ENCODE measurements at places on chromosomes 2 and 18.

DNA sequence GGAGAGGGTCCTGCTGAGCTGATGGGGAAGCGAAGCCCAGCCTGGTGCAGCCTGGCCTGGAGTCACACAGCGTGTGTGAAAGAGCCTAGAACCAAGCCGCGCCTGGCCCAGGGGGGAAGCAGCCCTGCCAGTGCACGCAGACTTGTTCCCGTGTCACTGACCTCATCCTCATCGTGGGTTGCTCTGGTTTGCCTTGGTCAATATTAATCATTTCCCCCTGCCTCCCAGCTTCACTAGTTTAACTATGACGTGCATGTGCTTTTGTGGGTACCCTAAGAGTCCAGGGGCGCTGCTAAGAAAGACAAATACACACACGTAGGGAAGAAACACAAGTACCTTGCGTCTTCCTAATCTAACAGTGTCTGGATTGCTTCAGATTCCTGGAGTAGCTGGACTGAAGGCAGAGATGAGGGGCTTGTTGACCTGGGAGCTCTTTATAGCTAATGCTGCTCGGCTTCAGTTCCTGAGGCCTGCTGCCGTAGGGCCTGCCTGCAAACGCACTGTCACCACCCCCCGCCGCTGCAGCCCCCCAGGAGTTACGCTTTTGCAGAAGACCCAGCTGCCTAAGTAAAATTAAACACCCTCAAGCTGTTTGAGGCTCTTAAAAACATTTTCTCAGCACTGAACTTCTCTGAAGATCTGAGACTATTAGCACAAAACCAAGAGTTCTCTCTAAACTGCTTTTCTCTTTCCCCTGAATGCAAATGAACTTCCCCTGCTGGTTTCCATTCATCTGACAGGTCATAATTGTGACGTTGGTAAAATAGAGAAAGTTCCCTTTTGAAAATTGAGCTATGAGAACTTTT, 159.2 kb downstream of the FAM210A start:
- DNase-seq = no peak

- DNase-seq = no peak
These were observed 95.1 kb upstream of the L3MBTL4 start for GRCh38 chr18:6509832-6510231.

GRCh38 chr2:201580486-201580885, 62.8 kb downstream of the TMEM237 start:
- DNase-seq = no peak

- no peak for DNase-seq
These were observed 96.2 kb downstream of the NCK2 start for GRCh38 chr2:105840933-105841332.

DNA sequence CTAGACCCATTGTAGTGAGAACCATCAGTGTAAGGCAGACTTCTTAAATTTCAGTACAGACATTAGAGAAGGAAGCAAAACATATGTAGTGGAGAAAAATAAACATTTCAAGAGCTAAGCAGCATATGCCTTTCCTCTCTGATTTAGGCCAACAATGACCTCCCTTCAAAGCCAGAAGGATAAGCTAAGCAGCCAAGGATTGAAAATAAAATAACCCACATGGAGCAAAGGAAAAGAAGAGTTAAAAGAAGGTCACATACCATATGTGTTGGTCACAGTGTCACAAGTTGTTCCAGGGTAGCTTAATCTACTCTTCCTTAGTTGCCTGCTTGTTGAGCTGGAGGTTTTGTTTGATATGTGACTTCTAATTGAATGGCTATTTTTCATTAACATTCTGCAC, 15.6 kb upstream of the LAMA1 start:
- no peak for DNase-seq

- no peak for DNase-seq
These were observed 15.8 kb upstream of the RTTN start for GRCh38 chr18:70221156-70221914.

DNA sequence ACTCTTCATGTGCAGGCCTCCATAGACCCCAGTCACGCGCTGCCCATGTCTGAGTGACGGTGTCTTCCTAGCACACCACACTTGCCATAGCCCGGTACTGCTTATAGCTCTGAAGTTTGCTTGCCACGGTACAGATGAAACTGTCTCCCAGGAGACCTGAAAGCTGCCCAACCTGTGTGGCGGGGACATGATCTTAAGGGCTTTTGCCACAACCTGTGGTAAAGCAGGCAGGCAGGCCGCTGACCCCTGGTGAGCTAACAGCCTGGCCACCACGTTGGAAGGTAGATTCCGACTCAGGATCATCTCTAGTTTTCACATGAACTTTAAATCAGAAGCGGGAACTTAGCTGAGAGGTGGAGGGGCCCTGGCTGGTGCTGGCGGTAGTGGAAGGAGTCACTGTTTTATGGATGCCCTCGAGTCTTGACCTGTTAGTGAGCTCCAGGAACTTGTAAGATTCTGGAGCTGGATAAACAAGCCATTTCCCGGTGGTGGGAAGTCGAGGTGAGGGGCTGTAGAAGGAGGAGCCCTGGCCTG, 153.3 kb downstream of the ZNF236 start:
- DNase-seq = no peak

DNA sequence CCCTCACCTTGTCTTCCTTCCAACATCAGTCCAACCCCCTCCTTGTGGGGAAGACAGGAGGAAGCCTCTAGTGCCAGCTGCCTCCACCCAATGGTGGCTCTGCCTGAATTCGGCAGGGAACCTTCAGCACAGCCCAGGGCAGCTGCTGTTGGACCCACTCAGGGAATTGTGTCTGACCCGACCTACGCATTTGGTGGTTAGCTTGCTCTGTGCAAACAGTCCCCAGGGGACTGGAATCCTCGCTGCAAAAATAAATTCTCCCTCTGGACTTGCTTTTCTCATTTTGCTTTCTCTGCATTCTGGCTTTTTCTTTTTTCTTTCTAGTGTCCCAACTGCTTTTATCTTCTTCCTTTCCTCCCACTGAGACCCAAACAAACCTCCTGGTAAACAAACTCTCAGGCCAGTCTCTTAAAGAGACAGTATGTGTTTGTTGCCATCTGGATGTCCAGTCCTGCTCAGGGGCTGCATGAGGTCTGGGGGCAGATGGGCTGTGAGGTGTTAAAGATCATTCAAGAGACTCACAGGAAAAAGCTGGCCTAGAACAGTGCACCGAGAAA, 137.7 kb upstream of the HAAO start:
- DNase-seq = no peak

DNA sequence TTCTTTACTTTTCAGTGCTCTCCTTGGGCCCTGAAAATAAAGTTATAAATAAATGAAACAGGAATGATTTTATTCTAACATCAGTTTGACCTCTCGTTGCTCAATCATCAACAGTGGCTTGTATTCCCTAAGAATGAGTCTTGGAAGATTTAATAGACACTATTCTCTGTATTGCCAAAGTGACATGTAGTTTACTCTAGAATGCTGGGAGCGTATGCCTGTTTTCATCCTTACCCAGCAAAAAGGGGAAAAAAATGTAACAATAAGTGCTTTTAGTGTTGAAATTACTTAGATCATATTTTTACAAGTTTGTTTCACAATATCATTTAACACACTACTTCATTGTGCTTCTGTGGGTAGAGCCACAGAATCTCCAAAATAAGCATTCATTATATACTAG, 240.6 kb upstream of the CWC22 start:
- no peak for DNase-seq

- DNase-seq = no peak
These were observed 82.9 kb downstream of the NUP35 start for GRCh38 chr2:183207110-183207509.

- DNase-seq = no peak
These were observed 94.1 kb downstream of the RTN4 start for GRCh38 chr2:54956111-54956627.

- DNase-seq = no peak
These were observed 136.9 kb downstream of the CDH20 start for GRCh38 chr18:61470031-61470674.

DNA sequence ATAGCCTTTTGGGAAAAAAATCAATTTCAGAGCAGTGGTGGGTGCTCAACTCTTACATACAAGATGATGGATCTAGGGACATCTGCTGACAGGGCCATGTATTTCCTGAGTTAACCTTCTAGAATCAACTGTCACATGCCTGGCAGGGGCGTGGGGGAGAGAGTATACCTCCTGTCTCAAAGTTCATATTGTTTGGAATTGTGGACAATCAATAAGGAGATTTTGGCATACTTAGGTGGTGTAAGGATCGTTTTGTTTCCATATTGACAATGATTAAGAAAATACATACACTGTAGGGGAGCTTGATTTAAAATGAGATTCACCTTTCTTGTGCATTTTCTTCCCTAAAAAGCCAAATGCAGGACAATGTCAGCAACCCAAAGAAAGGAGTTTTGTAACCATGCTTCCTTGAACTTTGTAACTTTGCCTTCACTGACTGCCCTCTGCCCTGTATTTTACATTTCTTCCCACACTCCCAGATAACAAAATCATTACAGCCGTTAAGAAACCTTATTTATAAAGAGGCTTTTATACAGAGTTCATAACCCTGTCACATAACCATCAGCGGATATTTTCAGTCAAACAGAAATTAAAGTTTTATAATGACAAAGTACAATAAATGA, 88.4 kb downstream of the MEP1B start:
- no peak for DNase-seq

GRCh38 chr2:15729709-15730544, 138.3 kb downstream of the DDX1 start:
- no peak for DNase-seq

GRCh38 chr2:240400371-240401161, 34.9 kb upstream of the GPC1 start:
- no peak for DNase-seq

DNA sequence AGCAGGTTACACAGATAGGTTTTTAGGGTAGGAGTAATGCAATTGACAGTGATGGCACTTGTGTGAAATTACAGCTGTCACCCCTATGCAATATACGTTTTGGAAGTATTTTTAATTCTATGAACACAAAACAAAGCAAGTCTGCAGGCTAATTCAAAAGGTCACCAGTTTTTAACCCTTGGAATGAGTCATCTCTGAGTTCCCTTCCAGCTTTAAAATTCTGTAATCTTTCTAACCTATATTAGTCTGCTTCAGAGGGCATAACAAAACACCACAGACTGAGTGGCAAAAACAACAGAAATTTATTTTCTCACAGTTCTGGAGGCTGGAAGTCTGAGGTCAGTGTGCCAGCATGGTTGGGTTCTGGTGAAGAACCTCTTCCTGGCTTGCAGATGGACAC, 596.9 kb upstream of the HNMT start:
- DNase-seq = no peak

GRCh38 chr2:74385396-74385795, 5.3 kb upstream of the DCTN1 start:
- no peak for DNase-seq

DNA sequence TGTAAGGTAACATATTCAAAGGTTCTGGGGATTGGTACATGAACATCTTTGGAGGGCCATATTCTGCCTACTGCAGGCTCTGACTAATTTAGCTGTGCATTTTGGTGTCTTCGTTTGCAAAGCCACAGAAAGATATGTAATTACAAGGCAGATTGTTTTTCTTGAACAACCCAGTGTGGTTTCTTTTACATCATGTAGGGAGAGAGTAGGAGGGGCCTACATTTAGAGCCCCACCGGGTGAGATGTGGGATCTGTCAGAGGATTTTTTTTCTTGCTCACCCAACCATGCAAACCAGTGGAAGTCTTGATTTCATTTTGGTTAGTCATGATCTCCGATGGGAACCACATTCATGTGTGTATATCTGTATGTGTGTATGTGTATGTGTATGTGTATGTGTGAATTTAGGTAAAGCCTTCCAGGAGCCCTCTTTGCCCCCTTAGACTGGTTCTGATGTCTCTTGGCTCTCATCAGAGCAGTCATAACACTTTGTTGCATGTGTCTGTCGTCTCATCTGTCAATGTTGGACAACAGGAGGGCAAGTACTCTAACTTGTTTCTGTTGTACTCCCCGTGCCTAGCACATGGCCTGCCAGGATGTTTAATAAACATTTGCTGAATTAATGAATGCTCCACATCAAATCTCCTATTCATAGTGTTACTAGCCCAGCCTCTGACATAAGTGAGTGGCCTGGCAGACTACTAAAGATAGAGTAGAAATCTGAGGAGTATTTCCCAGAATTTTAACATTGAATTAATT, 239.9 kb downstream of the MTX2 start:
- DNase-seq = no peak

DNA sequence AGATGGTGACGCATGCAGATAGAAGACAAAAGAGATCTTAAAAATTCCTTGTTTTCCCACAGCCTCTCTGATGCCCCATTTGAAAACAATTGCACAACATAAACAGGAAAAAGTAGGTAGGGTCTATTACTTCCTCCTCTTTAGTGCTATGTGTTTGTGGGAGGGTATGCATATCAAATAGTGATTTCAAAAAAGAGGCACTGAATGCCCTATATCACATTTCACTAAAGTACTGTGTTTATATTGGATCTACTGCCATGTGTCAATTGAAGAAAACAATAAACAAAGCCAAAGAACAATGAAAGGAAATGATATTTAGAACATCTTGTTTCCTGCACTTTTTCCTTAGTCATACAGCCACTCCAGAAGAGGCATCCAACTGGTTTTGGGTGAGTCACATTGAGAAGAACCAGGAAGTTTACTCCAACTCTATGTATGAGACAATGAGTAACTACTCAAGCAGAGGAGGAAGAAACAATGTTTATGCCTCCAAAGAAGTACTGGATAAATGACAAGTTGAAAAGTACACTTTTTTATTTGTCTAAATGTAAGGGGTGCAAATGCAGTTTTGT, 583.6 kb downstream of the FBXO15 start:
- no peak for DNase-seq

DNA sequence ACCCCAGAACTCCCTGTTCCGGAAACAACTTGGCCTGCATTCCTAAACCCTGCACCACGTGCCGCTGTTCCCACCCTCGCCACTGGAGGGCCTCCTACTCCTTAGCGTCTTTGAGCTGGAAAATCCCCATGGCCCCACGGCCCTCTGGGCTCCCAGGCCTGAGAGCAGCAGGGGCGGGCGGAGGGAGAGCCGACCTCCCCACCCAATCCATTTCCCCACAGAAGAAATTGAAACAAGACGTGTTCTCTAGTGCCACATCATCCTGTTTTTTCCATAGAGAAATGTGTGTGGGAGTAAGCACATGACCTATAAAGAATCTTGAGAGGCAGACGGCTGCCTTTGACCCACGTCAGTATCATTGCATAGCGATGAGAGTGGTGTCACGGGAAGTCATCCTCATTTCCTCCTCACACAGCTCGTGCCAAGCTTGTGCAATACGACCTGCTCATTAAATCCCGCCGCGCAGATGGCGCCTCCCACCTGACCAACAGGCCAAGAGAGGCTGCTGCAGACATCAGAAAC, 79.2 kb downstream of the LAMA1 start:
- DNase-seq = no peak

- DNase-seq = no peak
These were observed 295.2 kb downstream of the SS18 start for GRCh38 chr18:25795213-25795612.

- DNase-seq = no peak
These were observed 5.0 kb upstream of the FAM171B start for GRCh38 chr2:186688813-186689212.

DNA sequence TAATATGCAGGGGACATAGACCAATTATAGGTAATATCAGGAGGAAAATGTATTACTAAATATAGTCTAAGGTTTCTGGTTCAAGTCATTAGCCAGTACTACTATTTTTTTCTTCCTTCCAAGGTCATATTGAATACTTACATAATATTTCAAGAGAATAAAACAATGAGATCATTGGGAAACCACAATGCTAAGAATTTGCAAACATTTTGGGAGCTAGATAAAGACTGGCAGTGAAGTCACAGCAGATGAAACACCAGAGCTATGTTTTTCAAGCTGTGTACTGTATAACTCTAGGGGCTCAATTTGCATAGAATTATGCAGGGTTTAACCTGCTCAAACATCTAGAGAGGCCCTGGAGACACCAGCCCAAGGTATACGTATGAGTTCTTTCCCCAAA, 80.5 kb upstream of the KCNH7 start:
- DNase-seq = no peak

GRCh38 chr2:38262069-38262871, 114.8 kb downstream of the ATL2 start:
- no peak for DNase-seq

All from T-helper 2 cell (primary cell).